ENCODE measurements at places on chromosomes 13 and 19.

- no peak for DNase-seq
Observed at GRCh38 chr19:28169168-28169887, 1043.6 kb downstream of the UQCRFS1 start.

DNA sequence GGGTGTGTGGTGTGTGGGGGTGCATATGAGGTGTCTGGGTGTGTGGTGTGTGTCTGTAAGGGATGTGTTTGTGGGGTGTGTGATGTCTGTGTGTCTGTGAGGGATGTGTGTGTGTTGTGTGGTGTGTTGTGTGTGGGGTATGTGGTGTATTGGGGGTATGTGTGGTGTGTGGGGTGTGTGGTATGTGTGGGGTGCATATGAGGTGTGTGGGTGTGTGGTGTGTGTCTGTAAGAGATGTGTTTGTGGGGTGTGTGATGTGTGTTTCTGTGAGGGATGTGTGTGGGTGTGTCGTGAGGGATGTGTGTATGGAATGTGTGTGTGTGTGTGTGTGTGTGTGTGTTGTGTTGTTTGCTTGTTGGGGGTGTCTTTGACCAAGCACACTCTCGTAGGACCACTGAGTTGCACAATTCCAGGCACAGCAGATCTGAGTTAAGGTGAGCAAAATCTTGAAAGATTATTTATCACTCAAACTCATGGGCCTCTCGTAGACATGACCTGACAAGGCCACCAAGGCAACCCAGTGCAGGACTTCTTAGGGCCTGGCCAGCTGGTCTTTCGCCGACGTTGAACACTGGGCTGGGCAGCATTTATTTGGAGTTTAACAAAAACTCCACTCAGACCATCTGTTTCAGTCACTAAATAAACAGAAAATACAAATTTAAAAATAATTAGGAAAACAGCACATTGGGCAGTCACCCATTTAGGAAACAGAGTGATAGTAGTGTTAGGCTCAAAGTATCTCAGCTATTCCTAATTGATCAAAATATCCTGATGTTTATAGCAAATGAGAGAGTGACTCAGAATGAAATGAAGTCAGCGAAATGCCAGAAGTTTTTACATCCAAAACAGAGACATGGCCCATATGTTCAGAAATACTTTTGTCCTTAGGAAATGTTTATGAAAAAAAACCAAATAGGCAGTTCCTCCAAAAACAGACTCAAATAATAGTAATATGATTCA, 301.1 kb downstream of the FGF9 start:
- DNase-seq: no peak

GRCh38 chr19:38667661-38668171, 20.3 kb downstream of the ACTN4 start:
- DNase-seq: no peak

DNA sequence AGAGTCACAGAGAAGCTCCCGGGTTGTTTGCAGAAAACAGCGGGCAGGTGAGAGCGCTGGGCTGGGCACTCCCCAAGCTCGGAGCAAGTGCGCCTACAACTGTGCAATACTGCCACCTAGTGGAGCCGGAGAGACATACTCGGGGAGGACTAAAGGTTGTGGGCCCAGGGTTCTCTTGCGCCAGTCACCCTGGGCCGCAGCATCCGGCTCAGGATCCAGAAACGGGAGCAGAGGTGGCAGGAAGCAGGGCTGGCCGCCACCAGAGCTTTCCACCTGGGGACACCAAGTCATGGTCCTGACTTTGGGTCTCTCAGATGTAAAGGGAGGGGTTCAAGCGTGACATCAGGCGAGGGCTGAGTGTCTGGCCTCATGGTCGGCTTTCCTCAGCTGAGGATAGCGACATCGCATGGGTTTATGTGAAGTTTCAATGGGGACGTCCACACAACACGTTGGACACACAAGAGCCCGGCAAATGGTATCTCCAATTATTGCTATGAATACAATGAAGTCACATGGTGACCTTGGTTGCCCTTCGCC, 11.2 kb upstream of the KLK4 start:
- DNase-seq: peak; percentile 64

GRCh38 chr19:3108775-3109174, 14.6 kb downstream of the GNA11 start:
- DNase-seq: peak; percentile 74

DNA sequence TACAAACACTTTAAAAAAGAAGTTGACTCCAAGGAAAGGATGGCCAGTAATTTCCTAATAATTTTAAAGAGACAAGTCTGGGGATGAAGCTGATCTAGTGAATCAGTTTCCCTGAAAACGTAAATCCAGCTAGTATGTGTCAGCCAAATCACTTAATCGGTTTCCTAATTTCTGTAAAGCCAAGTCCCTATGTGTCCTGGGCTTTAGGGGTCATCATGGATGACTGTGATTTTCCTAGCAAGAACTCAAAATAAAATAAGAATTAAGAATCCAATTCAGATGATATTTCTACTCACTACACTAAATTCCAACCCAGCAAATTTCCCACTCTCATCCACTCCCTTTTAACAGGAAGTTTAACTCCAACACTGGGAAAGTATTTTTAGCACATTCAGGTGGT, 35.9 kb downstream of the ELF1 start:
- DNase-seq: no peak

DNA sequence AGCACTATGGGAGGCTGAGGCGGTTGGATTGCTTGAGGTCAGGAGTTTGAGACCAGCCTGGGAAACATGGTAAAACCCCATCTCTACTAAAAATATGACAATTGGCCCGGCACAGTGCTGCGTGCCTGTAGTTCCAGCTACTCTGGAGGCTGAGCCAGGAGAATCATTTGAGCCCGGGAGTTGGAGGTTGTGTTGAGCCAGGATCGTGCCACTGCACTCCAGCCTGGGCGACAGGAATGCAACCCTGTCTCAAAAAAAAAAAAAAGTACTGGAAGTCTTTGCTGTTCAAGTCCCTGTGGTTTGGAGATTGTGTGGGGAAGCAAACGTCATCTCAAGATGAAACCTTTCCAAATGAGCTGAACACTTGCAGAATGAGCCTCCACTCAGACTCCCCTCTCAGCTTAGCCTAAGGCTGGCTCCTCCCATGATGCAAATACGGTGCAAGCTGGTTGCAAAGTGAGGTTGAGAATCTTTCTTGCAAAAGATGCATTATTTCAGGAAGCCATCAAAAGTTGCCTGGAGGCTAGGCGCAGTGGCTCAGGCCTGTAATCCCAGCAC, 46.2 kb downstream of the MYO9B start:
- no peak for DNase-seq

DNA sequence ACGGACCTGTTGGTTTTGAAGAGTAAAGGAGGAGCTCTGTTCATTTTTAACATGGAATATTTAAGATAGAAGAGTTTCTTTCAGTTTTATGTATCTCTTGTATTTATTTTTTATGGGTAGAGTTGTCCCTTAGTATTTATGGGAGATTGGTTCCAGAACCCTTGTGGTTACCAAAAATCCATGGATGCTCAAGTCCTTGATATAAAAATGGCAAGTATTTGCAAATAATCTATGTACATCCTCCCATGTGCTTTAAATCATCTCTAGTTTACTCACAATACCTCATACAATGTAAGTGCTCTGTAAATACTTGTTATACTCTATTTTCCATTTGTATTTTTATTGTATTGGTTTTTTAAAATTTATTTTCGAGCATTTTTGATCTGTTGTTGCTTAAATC, 63.1 kb downstream of the TM9SF2 start:
- no peak for DNase-seq

DNA sequence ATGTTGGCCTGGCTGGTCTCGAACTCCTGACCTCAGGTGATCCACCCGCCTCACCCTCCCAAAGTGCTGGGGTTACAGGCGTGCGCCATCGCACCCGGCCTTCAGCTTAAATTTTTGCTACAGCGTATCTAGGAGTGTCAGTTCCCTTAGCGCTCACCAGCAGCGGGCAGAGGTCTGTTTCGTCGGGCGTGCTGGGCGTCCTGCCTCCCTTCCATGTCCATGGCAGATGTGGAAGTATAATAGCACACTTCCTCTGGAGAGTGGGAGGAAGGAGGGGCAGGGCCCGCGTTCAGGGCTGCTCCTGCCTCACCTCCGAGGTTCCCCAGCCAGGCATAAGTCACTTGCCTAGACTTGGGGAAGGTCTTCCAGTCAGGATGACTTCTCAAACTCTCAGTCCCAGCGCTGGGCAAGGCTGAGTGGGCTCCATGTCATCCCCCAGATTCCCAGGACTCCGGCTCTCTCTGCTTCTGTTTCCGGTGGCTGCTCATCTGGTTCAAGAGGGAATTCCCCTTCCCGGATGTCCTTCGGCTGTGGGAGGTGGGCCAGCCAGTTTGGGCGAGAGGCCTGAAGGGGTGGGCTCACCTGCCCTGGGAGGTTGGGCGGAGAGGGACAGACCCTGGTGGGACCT, 9.5 kb downstream of the IL4I1 start:
- no peak for DNase-seq

DNA sequence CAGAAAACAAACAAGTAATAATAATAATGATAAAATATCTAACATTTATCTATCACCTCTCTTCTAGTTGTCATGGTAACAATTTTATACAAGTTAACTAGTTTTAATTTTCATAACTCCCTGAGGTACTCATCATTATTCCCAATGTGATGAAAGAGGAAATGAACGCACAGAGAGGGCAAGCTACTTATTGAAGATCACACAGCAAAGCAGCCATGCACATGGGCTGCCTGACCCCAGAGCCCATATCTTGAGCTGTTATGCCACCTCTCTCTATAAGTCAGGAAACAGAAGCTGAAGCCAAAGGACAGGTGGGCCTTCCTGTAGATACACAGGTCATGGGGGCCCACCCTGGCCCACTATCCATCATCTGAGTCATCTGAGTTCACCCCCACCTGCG, 4.9 kb upstream of the KLK4 start:
- no peak for DNase-seq

DNA sequence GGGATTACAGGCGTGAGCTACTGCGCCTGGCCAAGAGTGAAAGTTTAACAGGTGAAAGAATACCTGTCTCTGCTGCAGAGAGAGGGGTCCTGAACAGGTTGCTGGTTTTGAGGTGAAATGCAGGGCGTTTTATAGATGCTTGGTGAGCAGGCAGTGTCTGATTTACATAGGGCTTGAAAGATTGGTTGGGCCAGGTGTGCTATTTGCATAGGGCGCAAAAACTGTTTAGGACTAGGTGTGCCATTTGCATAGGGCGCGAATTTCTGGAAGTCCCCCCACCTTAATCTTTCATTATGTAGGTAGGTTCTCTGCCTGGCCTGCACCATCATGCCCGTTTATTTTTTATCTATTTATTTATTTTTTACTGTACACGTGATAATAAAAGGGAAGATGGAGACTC, 4.5 kb upstream of the NDUFB7 start:
- no peak for DNase-seq

DNA sequence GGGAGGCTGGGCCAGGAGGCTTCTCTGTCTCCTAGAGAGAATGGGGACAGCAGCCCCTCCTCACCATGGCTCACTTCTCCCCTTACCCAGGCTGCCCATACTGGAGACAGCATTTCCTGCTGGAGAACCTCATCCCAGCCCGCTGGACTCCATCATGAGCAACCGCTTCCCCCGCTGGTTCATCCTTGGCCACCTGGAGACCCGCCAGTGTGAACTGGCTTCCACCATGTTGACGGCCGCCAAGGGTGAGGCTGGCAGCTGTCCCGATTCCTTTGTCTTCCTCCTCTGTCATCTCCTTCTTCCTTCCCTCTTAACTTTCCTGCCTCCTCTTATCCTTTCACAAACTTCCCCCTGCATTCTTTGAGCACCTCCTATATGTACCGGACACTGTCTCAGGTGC, 28.0 kb downstream of the ZSWIM4 start:
- no peak for DNase-seq

- DNase-seq: no peak
Observed at GRCh38 chr19:33674626-33675367, 53.0 kb downstream of the CHST8 start.
